Suprapubic skin (tissue), 4 donors: ENCODE measurements at places on chromosomes 6 and 20.

DNA sequence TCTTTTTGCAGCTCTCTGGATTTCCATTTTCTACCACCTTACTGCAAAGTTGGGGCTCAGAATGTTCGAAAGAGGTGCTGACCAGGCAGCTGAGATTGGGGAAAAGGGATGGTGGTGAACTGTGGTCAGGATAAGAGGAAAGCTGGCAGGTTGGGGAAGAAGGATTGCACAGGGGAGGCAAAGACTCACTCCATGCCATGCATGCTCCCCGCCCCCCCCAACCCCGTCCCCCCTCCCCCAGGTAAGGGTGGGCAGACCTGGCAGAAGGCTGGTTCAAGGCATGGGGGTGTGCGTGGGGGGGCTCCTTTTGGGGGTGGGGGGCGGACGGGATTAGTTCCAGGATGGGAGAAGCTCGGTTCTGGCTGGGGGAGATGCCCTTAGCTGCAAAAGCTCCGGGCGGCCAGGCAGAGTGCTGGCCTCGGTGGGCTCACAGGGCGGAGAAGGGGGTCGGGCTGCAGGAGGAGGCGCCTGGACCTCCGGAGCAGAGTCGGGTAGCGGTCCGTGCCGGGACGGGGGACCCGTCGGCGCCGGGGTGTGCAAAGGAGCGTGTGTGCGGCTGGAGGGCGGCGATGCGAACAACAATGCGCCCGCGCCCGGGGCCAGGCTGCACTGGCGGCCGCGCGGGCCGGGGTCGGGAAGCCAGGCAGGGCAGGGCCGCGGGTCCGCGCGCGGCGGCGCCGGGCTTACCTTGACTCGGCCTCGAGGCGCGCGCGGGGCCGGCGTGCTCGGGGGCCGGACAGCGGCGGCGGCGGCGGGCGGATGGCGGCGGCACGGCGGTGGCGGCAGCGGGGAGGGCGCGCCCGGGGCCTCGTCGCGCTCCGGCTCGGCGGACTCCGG lies 880 bp downstream of the ADNP start:
- DNase-seq = peak; percentile 69

- DNase-seq = no peak
These were observed 38.4 kb downstream of the ALDH8A1 start for GRCh38 chr6:134911547-134911946.

GRCh38 chr6:131492932-131493573 lies 80.0 kb upstream of the ARG1 start:
- DNase-seq = no peak

GRCh38 chr6:79941489-79942151 lies 5.7 kb downstream of the ELOVL4 start:
- DNase-seq = no peak

DNA sequence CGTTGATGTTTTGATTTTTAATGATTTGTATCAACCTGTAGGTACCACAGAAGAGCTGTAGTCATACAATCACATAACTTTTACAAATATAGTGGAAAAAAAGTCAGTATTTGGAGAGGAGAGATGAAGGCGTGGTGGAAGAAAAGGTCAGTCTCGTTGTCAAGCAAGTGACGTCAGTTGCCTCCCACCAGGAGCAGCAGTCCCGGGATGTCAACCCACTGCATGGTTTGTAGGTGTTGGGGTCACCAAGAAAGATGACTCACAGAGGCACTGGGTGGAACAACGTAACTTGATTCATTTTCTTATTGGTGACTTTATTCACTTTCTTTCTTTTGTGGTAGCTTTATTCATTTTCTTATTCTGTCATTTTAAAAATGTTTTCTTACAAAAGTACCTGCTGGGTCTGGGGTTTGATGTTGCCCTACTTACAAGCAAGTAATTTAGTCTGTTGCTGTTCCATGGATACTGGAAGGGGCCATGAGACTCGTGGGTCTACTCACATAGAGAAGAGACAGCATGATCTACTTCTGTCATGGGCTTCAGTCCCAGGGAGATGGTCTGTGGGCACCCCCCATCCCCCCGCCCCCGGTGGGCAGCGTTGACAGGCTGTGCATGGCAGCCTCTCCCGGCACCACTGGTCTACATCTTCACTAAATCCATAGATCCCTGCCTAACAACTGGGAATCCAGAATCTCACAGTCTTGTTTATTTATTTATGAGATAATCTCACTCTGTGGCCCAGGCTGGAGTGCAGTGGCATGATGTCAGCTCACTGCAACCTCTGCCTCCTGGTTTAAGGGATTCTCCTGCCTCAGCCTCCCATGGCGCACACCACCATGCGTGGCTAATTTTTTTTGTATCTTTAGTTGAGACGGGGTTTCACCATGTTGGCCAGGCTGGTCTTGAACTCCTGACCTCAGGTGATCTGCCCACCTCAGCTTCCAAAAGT lies 36.4 kb upstream of the SYNJ2 start:
- DNase-seq = no peak
